Breast epithelium (tissue), 4 donors: ENCODE measurements at places on chromosomes 3 and 15. TPM values are rescaled to one million over a fixed set of nuclear protein-coding genes. Genes with fewer than 3 reads are reported as not detected.

- H3K36me3 ChIP-seq, result no peaks in the 10 kb centered on the region
- no peak for DNase-seq
- no peak overlapping the region for H3K4me3 ChIP-seq
- no peaks in the 10 kb centered on the region for H3K4me1 ChIP-seq
- H3K27me3 ChIP-seq, result no peaks in the 10 kb centered on the region
Observed at GRCh38 chr3:121997372-121997771, 24.7 kb downstream of the ILDR1 start.

- H3K27me3 ChIP-seq, result no peaks in the 10 kb centered on the region
- no peak for DNase-seq
- no peaks in the 10 kb centered on the region for H3K36me3 ChIP-seq
- no peaks in the 10 kb centered on the region for H3K4me1 ChIP-seq
- no peak overlapping the region for H3K4me3 ChIP-seq
Observed at GRCh38 chr3:45124956-45125355, 21.2 kb downstream of the CDCP1 start.

The CAMK1 gene
- total RNA-seq, result 40.0 TPM

DNA sequence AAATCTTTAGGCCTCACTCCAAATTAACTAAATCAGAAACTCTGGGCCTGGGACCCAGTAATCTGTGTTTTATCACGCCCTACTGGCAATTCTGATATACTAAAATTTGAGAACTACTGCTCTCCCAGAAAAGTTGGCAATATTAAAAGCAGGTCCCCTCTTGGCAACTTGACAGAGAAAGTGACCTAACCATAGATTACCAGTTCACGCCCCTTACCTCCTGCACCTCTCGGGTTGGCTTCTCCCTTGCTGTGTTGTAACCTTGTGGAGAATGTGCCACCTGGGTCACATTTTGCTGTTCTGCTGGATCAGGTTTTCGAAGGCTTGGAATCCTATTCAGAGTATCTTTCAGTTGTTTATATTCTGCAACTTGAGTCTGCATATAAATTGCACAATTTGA, 59.1 kb downstream of the GOLIM4 start:
- no peaks in the 10 kb centered on the region for H3K27me3 ChIP-seq
- no peaks in the 10 kb centered on the region for H3K36me3 ChIP-seq
- no peak overlapping the region for H3K27ac ChIP-seq
- no peak overlapping the region for H3K4me3 ChIP-seq

GRCh38 chr3:26236531-26236930, 386.0 kb upstream of the LRRC3B start:
- H3K4me1 ChIP-seq, result no peaks in the 10 kb centered on the region
- H3K27me3 ChIP-seq, result no peaks in the 10 kb centered on the region
- no peak overlapping the region for H3K4me3 ChIP-seq
- H3K27ac ChIP-seq, result no peak overlapping the region
- DNase-seq, result no peak
